Hematopoietic multipotent progenitor cell (in vitro differentiated cells): ENCODE measurements at places on chromosomes 2 and 18. TPM values are rescaled to one million over a fixed set of nuclear protein-coding genes. Genes with fewer than 3 reads are reported as not detected.

DOK6 gene
- total RNA-seq, result 1.3 TPM

SERPINB12 gene
- not detected for total RNA-seq

- no peak for DNase-seq
Observed at GRCh38 chr2:200321780-200322534, 15.5 kb downstream of the SPATS2L start.

- DNase-seq, result no peak
Observed at GRCh38 chr2:84115173-84115857, 343.8 kb downstream of the SUCLG1 start.

DNA sequence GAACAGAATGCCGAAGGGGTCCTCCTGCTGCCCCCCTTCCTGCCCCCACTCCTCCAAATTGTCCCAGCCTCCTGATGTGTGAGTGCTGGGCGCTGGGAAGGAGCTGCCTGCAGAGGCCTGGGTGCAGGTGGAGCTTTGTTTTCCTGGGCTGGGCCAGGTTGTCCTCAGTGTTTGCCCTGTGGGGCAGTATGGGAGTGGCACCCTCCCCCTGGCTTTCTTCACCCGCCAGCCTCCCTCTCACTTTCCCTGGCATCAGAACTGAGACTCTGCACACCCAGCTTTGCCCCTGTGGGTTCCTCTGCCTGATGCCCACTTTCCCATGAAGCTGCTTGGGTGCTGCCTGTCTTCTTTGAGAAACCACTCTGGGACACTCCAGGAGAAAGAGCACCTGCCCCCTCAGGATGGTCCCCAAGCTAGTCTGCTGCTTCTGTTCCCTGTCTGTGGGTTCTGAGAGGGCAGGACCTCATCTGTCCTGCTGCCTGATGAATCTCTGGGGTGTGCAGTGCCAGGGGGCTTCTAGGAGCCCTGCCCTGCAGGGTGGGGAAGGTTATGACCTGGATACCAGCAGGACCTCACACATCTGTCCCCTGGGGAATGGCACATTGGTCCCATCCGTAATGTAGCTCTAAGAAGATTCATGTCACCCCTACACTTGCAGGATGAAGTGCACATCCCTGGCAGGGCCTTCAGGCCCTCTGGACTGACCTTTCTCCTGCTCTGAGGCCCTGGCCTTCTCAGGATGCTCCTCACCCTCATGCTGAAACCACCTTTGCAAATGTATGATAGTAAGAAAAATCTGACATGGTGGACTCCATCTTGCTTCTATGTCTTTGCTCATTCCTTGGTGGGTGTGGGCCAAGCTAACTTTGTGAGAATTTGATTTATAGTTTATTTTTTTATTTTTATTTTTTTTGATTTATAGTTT, 146.8 kb upstream of the HS6ST1 start:
- DNase-seq, result no peak

GRCh38 chr2:121558329-121558728, 27.6 kb downstream of the RNU4ATAC start:
- DNase-seq, result no peak

DNA sequence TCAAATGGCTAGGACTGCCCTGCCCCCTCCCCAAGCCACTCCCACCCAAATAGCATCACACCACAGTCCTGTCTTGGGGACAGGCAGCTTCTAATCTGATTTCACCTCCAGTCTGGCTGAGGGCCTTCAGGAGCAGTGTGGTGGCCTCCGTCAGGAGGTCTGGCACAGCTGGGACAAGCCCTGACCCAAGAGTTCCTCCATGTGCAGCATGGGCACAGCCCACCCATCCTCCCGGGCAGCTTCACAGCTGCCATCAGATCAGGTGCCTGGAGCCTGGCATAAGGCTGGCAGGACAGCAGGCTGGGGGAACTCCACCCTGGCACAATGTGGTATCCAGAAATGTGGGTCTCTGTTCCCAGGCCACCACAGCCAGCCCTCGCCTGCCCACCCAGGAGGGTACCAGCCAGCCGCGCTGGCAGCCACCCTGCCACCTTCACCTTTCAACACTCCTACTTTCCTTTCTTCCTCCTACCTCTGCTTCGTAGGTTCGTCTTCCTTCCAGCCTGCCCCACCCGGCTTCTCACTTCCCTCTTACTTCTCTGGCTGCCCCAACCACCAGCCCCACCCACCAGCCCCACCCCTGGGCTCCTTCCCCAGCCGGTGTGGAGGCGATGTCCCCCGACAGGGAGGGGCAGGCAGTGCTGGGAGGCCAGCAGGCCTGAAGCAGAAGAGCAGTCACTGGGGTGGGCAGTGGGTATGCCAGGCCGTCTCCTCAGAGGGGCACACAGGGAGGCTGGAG, at the start of gene CAPG:
TSS of gene CAPG (minus strand) at position 522 of the 739 bp plus-strand sequence. CDS start 8,221 bp downstream, outside the sequence.
- DNase-seq, result peak; percentile 52

DNA sequence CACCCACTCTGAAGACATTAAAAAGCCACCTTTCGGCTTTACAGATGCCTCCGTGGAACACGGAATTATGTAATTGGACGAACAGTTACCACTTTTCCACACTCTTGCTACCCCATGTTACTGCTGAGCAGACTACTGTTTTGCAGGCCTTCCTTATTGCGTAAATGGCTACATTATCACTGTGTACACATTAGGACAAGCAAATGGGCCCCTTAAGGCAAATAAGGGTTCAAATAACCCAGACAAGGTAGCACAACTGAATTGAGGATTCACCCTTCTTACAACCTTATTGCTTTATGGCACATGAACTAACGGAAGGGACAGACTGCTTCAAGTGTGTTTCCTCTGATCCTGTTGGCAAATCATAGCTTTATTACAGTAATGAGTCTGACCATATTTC, 832.2 kb upstream of the FANCL start:
- no peak for DNase-seq

DNA sequence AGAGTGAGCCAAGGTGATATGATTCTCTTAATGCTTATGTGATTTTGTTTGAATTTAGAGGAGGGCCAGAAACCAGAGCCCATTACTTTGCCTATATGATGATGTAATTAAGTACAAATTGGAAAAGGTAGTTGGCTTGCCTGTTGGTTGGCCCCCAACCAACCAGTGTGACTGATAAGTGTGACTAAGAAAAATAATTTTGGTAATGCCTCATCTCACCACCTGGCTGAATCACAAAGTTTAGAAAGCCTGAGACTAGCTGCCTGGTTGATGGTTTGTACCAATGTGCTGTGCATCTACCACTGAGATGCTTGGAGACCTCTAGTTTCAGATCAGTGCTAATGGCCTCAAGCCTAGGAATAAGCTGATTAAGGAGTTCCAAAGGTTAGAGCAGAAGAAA, 338.7 kb downstream of the CDH2 start:
- DNase-seq, result no peak

- DNase-seq, result no peak
Observed at GRCh38 chr2:5693287-5694201, 1.4 kb downstream of the SOX11 start.
